ENCODE measurements at places on chromosomes 11 and 22.

DNA sequence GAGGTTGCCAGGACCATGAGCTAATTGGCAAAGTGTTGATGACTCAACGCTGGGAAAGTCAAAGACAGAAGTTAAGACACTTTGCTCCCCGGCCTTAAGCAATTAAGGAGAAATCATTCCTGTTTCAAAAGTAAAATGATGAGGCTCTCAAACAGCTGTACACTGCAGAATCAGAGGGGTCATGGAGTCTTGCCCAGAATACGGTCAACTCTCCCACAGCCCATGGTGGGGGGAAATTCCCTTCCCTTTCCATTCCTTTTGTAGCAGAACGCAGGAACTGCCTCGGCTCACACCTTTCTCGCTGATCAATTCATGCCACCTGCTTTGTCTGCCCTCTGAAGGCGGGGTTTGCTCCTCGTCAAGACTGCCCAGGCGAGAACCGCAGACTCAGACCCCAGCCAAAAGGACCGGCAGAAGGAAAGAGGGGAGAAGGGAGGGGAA is 52.8 kb downstream of the MN1 start:
- no peak for DNase-seq

DNA sequence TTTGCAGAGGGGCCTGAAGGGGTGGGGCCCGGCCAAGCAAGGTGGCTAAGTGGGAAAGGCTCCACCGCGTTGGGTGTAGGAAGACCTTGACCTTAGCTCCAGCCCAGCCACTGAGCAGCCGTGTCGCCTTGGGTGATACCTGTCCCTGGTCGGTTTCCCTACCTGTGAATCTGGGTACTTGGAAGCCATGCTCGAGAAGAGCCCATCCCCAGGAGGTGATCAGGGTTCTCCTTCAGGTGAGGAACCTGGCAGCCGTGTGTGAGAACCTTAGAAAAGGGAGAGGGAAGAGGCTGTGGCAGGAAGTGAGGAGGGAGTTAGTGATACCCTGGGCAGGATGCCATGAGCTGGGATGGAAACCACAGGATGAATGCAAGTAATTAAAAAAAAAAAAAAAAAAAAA is 21.6 kb downstream of the PPARA start:
- DNase-seq, result no peak

- no peak for DNase-seq
Observed at GRCh38 chr11:75872887-75873416, 57.9 kb downstream of the UVRAG start.

GRCh38 chr11:2202900-2203439 is 31.4 kb upstream of the TH start:
- DNase-seq, result no peak

DNA sequence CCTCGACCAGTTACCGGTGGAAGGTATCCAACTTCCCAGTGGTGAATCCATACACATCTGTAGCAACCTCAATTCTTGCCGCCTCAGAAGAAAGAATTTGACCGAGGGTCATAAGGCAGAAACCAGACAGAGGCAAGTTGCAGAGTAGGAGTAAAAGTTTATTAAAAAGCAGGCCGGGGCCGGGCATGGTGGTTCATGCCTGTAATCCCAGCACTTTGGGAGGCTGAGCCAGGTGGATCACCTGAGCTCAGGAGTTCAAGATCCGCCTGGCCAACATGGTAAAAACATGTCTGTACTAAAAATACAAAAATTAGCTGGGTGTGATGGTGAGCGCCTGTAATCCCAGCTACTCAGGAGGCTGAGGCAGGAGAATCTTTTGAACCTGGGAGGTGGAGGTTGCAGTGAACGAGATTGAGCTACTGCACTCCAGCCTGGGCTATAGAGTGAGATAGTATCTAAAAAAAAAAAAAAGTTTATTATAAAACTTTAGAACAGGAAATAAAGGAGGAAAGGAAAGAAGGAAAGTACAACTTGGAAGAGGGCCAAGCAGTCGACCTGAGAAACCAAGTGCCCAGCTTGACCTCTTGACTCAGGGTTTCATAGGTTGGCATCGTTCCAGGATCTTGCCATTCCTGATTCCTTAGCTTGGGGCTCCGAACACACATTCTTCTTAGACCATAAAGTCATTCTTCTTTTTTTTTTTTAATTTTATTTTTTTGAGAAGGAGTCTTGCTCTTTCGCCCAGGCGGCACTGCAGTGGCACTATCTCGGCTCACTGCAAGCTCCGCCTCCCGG is 27.8 kb downstream of the RGL4 start:
- DNase-seq, result no peak

GRCh38 chr11:120062561-120062930 is 75.4 kb downstream of the TRIM29 start:
- DNase-seq, result no peak

DNA sequence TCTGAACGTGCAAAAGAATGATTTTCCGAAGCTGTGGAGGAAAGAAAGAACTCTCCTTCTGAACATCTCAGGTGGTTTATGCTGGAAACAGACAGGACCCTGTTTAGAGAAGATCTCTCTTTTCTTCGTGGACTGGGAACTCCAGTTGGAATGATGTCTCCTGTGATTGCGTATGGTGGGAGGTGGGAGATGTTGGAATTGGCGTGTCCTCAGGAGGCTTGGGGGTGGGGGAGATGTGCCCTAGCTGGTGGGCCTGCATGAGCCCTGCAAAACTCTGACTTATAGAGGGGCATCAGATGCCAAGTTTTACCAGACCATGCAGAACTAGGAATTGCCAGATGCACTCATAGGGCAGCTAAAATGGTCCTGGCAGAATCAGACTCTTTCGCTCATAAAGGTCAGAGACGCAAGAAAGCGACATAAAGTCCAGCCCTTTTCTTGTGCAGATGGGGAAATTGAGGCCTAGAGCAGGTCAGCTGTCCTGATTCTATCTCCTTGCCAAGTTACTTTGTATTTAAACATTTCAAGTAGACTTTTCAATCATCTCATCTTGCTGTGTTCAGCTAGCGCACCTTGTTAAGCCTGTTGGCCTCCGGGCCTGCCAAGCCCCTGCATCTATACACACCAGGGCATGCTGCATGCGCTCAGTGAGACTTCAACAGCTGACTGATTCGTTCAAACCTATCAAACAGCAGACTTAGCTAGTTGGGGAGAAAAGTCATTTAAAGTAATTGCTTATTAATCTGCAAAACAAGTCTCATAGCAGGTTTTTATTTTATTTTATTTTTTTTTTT is 34.2 kb upstream of the EHF start:
- DNase-seq, result no peak

- DNase-seq, result no peak
Observed at GRCh38 chr11:80993536-80993935, 1552.7 kb upstream of the TENM4 start.

DNA sequence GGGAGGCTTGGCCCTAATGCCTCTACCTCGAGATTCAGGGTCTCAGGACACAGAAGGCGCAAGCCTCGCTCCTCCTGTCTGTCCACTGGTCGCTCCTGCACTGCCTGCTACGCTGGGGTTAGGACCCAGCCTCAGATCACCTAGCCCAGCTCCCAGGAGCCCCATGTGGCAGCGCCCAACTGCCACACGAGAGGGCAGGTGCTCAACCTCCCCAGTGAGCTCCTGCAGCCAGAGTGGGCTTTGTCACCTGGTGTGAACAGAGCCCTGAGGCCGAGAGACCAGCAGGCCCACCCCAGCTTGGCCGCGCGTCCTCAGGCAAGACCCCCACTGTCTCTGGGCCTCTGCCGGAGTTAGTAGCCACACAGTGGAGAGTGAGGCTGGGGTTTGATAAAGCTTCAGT is 21.7 kb upstream of the PPARA start:
- no peak for DNase-seq

DNA sequence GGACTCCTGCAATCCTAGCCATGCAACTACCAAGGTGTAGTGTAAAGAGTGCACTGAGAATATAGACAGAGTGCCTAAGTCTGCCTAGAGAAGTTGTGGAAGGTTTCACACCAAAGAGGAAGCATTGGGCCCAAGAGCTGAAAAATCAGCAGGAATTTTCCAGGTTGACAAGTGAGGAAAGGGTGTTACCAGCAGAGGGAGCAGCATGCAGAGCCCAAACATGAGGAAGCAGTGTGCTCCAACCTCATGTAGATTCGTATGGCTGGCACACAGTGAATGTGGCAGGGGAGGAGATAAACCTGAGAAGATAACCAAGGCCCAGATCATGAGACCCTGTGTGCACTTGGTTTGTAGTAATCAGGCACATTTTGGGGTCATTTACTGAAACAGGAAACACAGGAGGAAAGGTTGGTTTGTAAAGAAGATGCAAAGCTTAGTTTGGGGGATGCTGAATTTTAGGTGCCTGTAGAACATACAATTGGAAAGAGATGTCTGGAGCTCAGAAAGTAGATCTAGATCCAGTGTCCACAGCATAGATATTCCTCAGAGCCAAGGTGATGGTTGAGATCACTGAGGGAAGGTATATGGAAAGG is 1.7 kb downstream of the HPX start:
- DNase-seq, result no peak

- DNase-seq, result peak; percentile 16
Observed at GRCh38 chr22:45878901-45879551, 97.9 kb downstream of the WNT7B start.

DNA sequence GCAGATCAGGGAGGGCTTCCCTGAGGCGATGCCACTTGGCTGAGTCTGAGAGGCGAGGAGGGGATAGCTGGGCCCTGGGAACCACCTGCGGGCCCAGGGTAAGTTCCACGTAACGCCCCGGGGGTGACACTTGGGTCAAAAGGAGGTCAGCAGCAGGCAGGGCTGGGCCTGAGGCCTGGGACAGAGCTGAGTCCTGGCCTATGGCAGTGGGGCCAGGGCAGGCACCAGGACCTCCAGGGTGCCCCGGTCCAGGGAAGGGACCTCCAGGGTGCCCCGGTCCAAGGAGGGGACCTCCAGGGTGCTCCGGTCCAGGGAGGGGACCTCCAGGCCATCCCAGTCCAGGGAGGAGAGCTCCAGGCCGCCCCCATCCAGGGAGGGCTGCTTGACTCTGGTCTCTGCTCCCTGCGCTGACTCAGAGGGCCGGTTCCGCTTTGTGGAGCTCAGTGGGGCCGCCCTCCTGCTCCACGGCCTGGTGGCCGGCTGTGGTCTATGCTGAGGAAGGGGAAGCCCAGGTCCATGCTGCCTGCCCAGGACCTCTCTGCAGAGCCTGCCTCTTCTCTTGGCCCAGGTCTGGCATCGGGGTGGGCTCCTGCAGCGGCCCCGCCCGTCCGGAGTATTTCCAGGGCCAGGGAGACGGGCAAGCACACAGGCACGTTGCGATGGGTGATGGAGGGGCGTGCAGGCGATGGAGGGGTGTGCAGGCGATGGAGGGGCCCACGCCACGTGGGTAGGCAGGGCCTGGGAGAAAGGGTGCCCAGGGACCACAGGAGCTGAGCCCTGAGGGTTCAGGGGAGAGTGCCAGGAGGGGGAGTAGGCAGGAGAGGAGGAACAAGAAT is 19.5 kb upstream of the WNT7B start:
- no peak for DNase-seq

DNA sequence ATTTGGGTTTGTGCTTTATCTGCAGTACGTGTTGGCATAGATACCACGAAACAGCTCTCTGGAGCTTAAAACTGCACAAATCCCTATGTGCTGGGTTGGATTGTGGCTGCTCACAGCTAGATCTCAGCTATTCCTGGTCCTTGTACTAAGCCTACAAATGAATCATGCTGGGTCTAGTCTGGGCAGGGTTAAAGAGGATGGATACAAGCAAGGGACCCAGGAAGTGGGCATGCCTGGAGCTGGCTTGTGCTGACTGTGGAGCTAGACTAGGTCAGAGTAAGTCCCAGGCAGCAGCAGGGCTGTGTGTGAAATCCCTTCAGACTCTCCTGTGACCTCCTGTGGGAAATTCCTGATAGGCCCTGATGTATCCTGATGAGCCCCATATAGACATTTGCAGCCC is 3.9 kb upstream of the E2F8 start:
- no peak for DNase-seq

DNA sequence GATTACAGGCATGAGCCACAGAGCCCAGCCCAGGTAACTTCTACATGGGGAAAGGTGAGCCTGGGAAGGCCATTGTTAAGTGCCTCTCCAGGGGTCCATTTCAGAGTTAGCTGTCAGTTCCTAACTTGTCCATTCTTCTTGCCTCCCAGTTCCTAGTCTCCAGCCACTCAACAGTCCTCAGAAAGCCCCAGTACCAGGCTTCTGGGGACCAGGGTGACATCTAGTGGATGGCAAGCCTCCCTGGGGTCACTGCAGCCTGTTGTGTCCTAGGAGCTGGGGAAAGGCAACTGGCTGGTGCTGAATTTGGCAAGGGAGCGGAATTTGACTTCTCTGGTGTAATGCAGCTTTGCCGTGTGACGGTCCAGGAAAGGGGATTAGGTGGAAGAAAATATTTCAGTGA is 2.1 kb downstream of the LGALS12 start:
- DNase-seq, result no peak

DNA sequence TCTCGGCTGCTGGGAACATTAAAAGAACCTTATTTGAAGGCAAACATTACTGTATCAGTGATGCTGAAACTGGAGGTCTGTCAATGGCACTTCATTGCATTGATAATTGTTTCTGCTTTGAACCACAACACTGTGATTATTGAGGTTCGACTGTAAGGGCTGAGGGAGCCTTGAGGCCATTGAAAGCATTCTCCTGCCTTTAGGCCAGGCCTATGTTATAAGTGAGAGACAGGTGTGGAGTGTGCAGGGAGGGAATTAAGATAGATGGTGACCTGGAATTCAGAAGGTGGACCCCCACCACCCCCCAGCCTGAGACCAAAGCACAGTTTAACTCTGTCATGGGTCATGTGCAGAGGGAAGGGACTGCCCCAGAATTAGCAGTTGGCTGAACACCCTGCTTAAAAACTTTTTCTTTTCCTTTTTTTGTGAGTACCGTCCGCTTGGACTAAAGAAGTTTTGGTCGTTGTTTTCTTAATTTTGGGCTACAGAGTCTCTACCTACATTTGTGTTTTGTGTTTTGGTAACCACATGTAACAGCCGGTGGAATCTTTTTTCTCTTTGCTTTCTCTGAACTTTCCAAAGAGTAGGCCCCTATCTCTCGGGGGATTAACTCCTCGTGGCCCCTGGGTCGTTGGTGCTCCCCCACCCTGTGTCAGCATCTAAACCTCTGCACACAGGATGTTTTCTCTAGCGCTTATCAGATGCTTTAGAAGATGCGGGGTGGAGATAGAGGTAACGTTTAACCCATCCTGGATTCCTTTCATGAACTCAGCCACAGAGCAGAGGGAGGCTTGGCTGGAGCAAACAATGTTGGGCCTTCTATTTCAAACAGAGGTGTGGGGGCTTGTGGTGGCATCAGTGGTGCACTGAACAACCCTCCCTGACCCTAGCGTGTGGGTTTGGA is 43.7 kb downstream of the ZBTB16 start:
- DNase-seq, result no peak

GRCh38 chr11:117931971-117932370 is 2.8 kb upstream of the TMPRSS13 start:
- DNase-seq, result no peak
